ENCODE measurements at places on chromosomes 4 and X.

- DNase-seq, result no peak
Observed at GRCh38 chrX:83022020-83022419, 486.1 kb upstream of the POU3F4 start.

- DNase-seq, result no peak
Observed at GRCh38 chr4:4862071-4862551, 2.6 kb downstream of the MSX1 start.

DNA sequence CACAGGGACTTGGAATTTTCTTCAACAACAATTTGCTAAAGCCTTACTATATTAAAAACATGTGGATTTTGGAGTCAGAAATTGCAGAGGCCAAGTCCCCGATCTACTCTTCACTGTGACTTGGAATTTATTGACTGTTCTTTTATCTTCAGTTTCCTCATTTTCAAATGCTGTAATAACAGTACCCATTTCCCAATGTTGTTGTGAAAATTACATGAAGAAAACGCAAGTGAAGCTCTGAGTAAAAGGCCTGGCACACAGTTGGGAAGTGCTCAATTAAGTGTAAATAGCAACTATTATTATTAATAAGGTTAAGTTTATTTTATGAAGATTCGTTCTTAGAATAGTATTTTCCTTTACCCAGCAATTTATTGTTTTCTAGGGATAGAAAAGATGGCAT lies 15.7 kb downstream of the STBD1 start:
- DNase-seq, result no peak

GRCh38 chrX:14228611-14229010 lies 198.9 kb upstream of the GEMIN8 start:
- no peak for DNase-seq

- no peak for DNase-seq
Observed at GRCh38 chr4:52244848-52245247, 193.7 kb downstream of the SPATA18 start.

GRCh38 chr4:61783050-61783449 lies 582.9 kb downstream of the ADGRL3 start:
- DNase-seq, result no peak

Measured in stimulated activated CD8-positive, alpha-beta memory T cell treated with anti-CD3 and anti-CD28 coated beads, Interleukin-12 subunit alpha, Interleukin-12 subunit beta, amount 100 ng/mL, for 1 hour (primary cell).